ENCODE measurements at places on chromosomes 7 and 10. TPM values are rescaled to one million over a fixed set of nuclear protein-coding genes. Genes with fewer than 3 reads are reported as not detected.

Gene LRRC17
- total RNA-seq = 147 TPM

Gene SH2B2
- 1.2 TPM for total RNA-seq

Gene GNAI1
- 56.9 TPM for total RNA-seq

Gene PTPRN2
- total RNA-seq = 1.7 TPM

Gene PRPS1L1
- not detected for total RNA-seq

Gene PRRT4
- total RNA-seq = under 0.01 TPM

Gene CALML3
- total RNA-seq = not detected

Gene CEP55
- total RNA-seq = 8.7 TPM

Gene SPDYE16
- not detected for total RNA-seq

Gene PON1
- total RNA-seq = not detected

Gene PRSS2
- total RNA-seq = not detected

Gene UCN3
- total RNA-seq = not detected

Gene SLC25A13
- total RNA-seq = 9.9 TPM

Gene PTF1A
- not detected for total RNA-seq

Gene TMEM209
- 6.8 TPM for total RNA-seq
